ENCODE measurements at places on chromosomes 6 and 20.

GRCh38 chr6:142932889-142933288 is 12.1 kb downstream of the HIVEP2 start:
- DNase-seq: no peak

- no peak for DNase-seq
These were observed 90.9 kb downstream of the GJA10 start for GRCh38 chr6:89984926-89985750.

- no peak for DNase-seq
These were observed 571.2 kb downstream of the QKI start for GRCh38 chr6:163985710-163986109.

DNA sequence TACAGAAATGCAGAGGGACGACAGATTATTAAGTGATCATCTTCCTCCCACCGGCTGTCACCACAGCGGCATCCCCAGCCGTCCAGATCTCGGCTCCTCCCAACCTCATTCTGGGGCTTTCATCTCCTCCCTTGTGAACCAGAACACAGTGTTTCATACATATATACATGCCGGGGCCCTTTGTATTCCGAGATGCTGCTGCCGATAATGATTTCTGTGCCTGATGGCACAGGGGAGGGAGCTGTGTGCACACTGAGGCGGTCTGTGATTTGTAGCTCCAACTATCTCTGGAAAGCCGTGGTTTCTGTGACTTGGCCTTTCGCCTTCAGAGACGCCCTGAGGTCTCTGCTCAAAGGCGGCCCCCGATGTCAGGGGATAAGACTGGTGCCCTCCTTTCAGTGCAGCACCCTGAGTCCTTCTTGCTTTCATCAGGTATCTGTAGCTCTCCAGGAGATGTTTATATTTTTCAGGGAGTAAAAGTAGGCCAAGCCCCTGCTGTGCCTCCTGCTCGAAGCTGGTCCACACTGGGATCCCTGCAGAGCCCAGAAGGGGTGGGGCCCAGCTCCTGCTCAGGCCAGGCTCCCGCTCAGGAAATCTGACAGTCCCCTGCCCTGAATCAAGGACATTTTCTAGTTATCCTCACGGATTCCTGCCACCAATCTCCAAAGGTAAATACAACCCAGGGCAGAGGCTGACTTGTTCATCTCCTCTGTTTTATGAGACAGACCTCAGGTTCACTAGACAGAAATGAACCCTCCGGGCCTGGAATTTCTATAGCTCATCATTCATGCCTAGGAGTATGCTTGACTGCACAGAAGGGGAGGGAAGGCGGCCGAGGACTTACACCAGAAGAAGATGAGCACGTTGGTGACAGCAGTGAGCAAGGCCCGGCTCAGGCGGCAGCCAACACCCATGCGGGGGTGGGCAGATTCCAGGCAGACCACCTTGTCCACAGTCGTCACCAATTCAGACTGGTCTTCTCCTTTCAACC is 11.2 kb downstream of the LEMD2 start:
- no peak for DNase-seq

DNA sequence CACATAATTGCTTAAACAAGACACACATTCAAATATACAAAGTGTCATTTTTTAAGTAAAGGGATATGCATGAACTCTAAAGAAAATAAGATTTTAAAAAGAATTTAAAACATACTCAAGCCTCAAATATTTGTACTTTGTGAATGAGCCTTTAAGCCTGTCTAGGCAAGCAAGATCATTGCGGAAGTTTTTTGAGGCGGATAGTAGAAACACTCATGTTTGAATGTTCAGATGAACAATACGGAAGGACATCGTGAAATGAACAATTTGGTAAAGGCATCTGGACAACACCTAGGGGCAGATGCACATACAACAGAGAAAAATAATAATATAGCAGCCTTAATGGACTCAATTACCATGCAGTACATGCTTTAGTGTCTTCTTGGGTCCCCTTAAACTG is 928.9 kb downstream of the TFAP2A start:
- DNase-seq: no peak

GRCh38 chr6:56435754-56436153 is 188.4 kb upstream of the COL21A1 start:
- DNase-seq: no peak

DNA sequence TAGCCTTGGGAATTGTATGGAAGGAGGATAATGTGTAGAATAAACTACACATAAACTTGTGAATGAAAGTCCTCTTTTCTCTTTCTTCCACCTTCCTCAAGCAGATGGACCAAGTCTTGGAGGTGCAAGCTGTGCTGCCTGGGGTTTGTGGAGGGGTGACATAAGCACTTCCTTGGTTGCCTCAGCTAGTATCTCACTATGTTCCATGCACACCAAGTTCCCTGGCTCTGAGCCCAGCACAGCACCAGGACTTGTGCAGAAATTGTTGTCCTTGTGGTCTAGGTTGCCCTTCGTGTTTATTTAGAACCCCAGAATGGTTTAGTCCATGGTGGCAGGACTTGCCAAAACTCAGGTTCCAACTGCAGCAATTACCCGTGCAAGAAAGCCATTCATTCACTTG is 110.3 kb downstream of the MEI4 start:
- DNase-seq: no peak

GRCh38 chr6:169984181-169985120 is 233.0 kb downstream of the ERMARD start:
- DNase-seq: no peak

- DNase-seq: no peak
These were observed 101.5 kb downstream of the RWDD2A start for GRCh38 chr6:83294676-83295075.

DNA sequence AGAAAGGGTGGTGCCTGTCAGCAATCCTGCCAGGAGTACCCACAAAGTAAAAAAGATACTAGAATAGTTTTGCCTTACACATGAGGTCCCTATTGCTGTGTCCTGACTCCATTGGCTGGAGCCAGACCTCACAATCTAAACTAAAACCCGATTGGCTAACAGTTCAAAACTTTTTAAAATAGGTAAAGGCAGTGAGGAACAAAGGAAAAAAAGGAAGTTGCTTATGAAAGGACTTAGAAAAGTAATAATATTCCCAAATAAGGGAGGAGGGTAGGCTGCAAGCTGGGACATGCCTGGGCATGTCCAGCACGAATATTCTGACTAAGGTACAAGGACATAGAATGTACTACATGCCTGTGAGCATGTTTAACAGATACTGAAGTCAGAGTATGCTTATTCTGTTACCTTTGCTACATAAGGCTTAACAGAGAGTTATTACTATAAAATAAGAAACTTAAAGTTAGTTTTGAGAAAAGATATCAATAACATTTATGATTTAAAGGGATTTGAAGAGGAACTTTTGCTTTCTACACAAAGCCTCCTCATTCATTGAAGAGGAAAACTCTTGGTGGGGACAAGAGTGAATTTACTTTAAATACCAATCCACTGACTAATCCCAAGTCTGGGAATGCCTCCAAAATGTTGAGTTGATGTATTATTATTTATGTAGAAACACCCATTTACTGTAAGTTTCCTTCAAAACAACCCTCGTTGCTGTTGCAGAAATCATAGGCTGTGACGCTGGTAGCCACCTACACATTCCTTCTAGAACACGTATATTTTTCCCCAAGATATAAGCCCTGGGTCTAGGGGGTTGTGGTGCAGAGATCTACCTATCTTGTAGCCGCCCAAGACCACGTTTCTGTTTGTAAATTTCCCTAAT is 8.2 kb upstream of the MTHFD1L start:
- no peak for DNase-seq

DNA sequence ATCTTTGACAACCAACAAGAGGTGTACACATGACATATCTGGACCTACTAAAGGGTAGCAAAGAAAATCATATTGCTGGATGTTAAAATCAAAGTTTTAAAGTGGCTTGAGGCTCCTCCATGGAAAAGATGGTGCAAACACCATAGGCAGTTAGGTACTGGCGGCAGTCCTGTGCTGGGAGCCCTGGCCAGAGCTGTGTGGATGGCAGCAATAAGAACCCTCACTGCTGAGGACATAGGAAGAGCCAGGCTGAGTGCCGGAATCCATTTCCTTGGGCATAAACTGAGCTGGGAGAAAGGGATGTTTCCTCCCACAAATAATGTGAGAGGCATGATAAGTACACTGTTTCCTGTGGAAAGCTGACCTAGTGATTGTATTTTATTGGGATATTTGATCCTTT is 89.9 kb downstream of the ARID1B start:
- DNase-seq: no peak

DNA sequence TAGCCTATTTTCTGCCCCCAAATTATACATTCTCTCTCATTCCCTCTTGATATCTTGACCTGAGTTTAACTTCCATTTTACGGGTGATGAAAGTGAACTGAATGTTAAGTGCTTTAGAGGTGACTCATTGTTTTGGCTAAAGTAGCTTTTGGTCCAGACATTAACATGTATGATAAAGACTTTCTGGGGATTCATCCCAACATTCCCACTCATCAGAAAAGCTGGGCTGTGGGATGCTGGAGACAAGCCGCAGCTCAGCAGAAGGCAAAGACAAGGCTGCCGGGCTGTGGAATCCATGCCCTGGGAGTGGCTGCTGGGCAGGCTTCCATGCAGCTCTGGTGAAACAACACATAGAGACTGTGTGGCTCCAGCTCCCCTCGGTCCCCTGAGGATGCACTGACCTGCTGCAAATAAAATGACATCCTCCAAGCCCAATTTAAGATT is 89.9 kb upstream of the SYNDIG1 start:
- no peak for DNase-seq

DNA sequence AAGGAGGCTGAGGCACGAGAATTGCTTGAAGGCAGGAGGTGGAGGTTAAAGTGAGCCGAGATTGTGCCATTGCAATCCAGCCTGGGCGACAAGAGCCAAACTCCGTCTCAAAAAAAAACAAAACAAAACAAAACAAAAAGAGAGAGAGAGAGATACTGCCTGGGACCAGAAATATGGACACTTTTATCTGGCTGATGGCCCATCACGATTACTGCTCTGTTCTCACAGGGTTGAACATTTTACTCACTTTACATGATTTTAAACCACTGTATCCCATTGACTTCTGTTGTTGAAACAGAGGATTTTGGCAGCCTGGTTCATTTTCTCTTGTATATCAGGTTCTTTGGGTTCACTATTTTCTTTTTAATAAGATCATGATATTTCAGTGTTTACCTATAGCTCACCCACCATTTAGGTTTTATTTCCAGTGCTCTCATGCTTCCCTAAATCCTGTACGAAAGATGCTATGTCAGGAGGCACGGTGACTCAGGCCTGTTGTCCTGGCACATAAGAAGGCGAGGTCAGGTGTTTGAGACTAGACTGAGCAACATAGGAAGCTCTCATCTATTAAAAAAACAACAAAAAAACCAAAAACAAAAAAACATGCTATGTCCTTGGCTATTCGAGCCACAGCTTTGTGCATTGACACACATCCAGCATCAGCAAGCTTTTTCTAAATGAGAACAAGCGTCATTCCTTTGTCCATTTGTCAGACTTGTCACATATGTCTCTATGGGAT is 34.5 kb upstream of the RREB1 start:
- no peak for DNase-seq

DNA sequence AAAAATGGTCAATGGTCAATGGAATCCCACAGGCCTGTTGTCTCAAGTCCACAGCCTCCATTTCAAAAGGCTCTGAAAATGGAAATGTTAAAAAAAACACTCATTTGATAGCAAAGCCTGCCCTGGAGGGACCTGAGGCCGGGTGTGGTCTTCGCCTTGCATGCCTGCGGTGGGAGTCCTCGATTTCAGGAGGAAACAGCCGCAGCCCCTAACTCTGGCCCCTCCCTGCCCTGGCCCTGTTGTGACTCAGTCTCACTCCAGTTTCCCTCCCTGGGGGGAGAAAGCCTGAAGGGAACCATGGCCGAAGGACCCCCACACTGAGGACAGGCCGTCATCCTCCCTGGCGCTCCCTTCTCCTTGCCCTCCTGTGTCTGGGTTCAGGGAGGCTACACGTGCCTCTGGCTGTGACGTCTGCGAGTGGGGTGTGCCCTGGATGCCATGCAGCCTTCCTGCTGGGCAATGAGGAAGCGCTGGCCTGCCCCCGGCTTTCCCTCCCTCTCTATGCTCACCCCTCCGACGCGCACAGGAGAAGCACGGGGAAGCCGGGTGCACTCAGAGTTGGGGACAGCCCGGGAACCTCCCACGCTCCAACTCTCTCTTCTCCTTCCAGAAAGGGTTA is 9.2 kb downstream of the BHLHE23 start:
- DNase-seq: no peak

- no peak for DNase-seq
These were observed 64.4 kb downstream of the UBE2V1 start for GRCh38 chr20:50048420-50049166.

- no peak for DNase-seq
These were observed 8.3 kb downstream of the BHLHE23 start for GRCh38 chr20:62998449-62998848.

GRCh38 chr6:138290423-138290962 is 72.2 kb upstream of the PBOV1 start:
- no peak for DNase-seq

- DNase-seq: no peak
These were observed 179.1 kb downstream of the SYNE1 start for GRCh38 chr6:152457949-152458624.

DNA sequence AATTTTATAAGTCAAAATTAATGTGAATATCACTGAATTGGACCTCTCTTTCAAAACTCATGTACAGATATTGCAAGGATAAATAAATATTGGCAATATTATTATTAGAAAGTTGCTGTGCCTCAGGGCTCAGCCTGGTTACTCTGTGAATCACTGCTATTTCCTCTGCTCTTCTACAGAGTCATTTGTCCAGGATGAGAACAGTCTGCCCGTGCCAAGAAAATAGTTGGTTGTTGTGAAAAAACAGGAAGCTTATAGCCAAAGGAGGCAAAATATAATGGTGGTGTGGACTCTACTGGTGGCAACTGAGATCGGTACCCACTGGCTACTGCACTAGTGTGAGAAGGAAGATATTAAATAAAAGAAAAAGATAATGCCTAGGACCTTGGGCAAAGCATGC is 93.6 kb downstream of the RIMS1 start:
- no peak for DNase-seq

DNA sequence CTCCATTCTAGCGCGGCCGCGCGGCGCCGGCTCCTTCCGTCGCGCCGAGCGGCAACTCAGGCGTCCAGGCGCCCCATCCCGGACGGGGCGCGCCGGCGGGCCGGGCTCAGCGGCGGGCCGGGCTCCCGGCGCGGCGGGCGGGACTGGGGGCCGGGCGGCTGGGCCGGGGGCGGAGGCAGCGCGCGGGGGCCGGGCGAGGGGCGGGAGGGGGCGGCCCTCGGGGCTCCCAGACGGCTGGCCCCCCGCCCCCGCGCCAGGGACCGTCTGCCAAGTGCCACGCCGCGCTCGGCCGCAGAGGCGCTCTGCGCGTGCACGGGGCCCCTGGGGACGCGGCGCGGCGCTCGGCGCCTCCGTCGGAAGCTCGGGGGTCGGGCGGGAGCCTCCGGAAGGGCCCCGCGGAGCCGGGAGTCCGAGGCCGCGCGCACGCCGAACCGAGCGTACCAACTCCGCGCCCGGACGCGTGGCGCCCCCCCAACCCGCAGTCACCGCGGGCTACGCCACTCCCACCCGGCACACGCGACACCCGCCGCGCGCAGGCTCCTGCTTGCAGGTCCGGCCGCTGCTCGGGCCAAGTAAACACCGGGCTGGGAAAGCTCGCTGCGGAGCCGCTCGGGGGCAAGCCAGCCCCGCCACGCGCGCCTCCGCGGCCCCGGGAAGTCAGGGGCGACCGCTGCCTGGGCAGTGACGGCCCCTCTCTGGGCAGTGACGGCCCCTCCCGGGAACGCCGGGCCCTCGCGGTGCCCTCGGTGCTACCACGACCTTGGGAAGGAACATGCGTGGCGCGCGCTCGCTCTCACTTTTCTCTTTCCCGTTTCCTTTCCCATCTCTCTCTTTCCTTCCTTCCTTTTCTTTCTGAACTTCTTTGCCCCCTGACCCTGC is at the start of gene PREX1:
TSS of gene PREX1 (minus strand) at position 145 of the 879 bp plus-strand sequence. CDS start at position 6, 139 bp downstream.
- peak; percentile 69 for DNase-seq
